Stimulated activated effector memory CD8-positive, alpha-beta T cell treated with anti-CD3 and anti-CD28 coated beads, Interleukin-12 subunit alpha, Interleukin-12 subunit beta, amount 100 ng/mL, for 72 hours (primary cell): ENCODE measurements at places on chromosomes 7 and 10.

- no peak for DNase-seq
Measured at GRCh38 chr10:33521062-33521461, 186.6 kb upstream of the NRP1 start.

- no peak for DNase-seq
Measured at GRCh38 chr10:129970465-129971364, 6.6 kb upstream of the EBF3 start.

DNA sequence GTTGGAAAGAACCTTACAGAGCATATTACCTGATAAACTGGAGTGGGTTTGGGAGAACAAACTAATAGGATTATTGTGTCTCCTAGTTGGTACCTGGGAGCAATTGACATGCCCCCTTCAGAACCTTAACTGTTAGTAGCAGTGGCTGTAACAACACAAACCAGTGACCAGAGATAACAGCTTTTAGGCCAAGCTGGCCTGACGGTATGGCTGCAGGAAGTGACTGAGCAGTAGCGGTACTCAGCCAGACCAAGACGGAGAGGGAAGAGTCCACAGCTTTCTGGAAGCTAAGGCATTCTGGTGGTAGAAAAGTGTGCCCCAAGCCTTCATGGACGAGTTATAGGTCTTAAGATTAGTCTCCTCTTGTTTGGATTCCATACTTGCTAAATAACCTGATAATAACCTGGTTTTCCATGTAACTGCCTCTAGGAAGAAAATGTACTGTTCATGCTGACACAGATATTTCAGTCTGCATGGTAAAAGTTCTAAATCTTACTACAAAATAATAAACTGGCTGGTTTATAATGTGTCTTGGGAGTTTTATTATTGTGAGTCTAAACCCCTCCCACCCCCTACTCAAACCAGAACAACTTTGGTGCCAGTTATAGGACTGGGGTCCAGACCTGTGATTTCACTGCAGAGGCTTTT, 11.3 kb downstream of the NOLC1 start:
- DNase-seq, result no peak

GRCh38 chr7:135186841-135187253, 16.3 kb upstream of the CYREN start:
- peak; percentile 75 for DNase-seq

- DNase-seq, result no peak
Measured at GRCh38 chr7:104341546-104341945, 13.1 kb downstream of the LHFPL3 start.
